Stimulated activated CD4-positive, alpha-beta T cell treated with anti-CD3 and anti-CD28 coated beads, Interleukin-1b, Interleukin-23, amount 100 ng/mL, for 1 hour (primary cell): ENCODE measurements at places on chromosomes 2 and 18.

GRCh38 chr2:219727771-219728429, 100.5 kb downstream of the SLC4A3 start:
- DNase-seq, result no peak

DNA sequence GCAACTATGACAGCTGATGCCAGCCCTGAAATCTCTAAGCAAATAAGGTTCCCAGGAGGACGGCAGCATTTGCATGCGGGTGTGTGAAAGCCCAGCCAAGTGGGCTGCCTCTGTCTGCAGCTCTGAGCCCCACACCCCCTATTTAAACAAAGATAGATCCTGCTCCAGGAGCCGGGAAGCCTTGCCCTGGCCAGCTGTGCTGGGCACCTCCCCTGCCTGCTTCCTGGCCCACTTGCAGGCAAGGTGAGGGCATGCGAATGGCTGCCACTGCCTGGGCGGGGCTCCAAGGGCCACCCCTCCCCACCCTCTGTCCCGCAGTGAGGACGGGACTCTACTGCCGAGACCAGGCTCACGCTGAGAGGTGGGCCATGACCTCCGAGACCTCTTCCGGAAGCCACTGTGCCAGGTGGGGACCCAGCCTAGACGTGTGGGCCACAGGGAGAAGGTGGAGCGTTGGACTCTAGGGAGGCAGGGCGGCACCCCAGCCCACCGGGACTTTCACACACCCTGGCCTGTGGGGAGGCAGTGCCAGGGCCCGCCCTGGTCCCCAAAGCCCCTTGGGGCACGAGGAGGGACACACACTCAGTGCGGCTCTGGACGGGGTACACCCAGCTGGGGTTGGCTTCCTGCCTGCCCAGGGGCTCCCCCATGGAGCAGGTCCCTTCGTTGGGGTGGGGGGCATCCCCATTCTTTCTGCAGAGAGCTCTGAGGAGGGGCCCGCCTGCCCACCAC, at the start of gene ANO7:
Gene ANO7, plus strand, starts transcription at position 317 of the 732 bp plus-strand sequence. CDS start 1,387 bp downstream, outside the sequence.
- DNase-seq, result no peak

- DNase-seq, result no peak
Observed at GRCh38 chr2:34291076-34291475, 692.0 kb upstream of the FAM98A start.

GRCh38 chr18:38496222-38496793, 930.7 kb upstream of the CELF4 start:
- no peak for DNase-seq

- no peak for DNase-seq
Observed at GRCh38 chr2:102895376-102895775, 133.5 kb downstream of the TMEM182 start.

DNA sequence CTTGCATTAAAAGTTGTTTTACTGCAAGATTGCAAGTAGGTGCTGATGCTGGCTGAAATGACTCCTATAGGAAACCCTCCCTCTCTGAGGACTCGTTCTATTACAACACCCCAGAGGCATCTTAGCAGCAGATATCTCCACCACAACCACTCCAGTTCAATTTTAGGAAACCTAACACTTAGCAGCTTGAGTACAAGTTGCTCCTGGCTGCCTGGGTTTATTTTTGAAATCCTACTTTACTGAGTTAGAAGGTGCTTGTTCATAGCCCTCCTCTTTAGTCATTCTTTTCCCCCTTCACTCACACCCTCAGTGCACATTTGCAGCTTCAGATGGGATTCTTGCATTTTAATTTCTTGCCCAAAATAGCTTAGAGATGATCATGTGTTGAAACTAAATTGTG, 111.5 kb downstream of the MTCL1 start:
- no peak for DNase-seq

- DNase-seq, result no peak
Observed at GRCh38 chr2:207448006-207448405, 81.8 kb upstream of the CREB1 start.

- DNase-seq, result no peak
Observed at GRCh38 chr2:182573553-182573952, 142.5 kb upstream of the DNAJC10 start.

DNA sequence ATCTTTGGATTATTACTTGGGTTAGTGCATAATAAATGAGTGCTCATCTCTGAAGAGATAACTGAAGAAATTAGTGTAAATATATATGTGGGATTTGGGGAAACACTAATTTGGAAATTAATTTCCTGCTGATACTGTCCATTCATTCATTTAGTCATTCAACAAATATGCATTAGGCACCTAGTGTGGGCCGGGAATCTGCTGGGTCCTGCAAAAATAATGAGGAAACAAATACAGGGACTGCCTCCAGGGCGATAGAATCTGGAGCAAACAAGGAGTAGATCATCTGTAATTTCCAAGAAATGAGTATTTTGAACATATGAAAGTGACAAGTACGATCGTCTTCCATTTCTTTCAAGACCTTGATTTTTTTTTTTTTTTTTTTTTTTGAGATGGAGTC, 203.7 kb upstream of the LYPD1 start:
- DNase-seq, result no peak

- no peak for DNase-seq
Observed at GRCh38 chr2:39755466-39755865, 23.6 kb downstream of the THUMPD2 start.

- no peak for DNase-seq
Observed at GRCh38 chr18:60892855-60893254, 440.4 kb upstream of the CDH20 start.

DNA sequence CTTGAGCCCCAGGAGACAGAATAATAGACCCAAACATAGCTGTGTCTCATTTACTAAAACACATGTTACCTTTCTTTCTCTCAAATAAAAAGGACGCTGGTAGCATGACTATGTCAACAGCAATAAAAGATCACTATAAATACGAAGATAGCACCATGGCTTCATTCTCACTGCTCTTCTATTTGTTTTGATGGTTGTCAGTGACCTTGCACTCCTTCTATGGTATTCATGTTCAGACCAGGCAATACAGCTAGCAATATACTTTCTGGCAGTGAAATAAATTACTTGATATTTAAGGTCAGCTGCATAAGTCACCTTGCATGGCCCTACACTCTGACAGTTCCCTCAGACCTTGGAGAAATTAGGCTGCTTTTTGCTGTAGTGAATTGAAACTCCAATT, 263.2 kb upstream of the CDH7 start:
- no peak for DNase-seq

- no peak for DNase-seq
Observed at GRCh38 chr2:205014201-205014600, 468.9 kb downstream of the PARD3B start.

GRCh38 chr2:5798084-5798483, 105.9 kb downstream of the SOX11 start:
- no peak for DNase-seq

DNA sequence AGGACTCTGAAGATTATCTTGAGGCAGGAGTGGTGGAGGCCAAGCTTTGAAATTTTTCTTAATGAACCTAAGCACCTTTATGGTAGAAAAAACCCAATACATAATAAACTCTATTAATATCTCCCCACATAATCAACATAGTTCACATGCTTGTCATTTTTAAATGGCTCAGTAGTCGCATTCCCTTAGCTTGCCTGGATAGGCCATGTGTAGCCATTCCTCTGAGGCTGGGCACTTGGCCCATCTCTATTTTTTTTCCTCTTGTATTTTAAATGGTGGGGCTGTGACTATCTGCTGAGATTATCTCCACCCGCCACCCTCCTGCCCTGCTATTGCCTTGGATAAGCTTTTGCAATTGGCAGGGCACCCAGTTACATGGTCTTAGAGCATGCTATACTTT, 143.1 kb downstream of the FHOD3 start:
- DNase-seq, result no peak
